ENCODE measurements at places on chromosomes 3 and 15. TPM values are rescaled to one million over a fixed set of nuclear protein-coding genes. Genes with fewer than 3 reads are reported as not detected.

DNA sequence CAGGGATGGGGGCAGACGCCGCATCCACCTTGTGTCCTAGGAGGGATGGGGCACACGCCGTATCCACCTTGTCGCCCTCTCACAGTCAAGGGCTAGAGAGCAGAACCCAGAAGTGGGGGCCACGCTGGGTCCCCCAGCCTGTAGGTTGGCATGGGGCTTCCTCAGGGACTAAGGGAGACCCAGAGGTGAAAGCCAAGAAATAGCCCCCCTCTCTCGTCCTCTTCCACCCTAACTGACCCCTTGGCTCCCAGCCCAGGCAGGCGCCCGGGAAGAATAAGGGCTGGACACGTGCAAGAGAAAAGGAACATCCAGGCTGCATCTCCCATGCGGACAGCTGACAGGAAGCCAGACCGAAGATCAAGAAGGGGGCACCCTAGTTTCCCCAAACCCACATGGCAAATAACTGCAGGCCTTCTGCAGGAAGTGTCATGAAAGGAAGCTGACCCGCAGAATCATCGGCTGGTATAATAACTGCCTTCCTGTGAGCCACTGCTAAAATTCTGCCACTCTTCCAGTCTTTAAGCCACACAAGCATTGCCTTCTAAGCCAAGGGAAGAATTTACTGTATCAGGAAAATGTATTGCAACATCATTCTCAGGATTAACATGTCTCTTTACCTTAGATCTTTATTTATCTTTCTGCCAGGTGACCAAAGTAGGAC lies 38.5 kb upstream of the TFRC start:
- peaks cover 51% of the 10 kb centered on the region for H3K4me1 ChIP-seq
- no peaks in the 10 kb centered on the region for H3K27me3 ChIP-seq
- peak overlapping the region; percentile 76 for H3K27ac ChIP-seq
- peak overlapping the region; percentile 32 for H3K4me3 ChIP-seq

- DNase-seq, result no peak
- peaks cover 7% of the 10 kb centered on the region for H3K27me3 ChIP-seq
Measured at GRCh38 chr3:127702151-127702578, 29.4 kb downstream of the ABTB1 start.

DNA sequence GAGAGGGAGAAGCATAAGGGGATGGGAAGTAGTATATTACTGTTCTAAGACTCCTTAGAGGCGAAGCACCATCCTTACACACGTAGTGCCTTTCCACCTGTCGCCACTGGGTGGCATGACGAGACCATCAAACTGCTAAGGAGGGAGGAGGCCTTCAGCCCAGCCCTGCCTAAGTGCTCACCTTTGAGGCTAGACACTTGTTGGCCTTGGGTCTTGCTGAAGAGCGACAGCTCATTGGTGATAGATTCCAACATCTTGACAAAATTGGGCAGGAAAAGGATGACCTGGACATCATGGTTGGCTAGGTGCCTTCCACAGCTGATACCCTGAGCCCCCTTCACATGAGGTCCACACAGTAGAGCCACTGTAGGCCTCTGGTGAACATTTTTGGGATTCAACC lies 19.6 kb downstream of the CLK3 start:
- H3K36me3 ChIP-seq, result peaks cover 35% of the 10 kb centered on the region
- no peak overlapping the region for H3K4me3 ChIP-seq
- H3K27me3 ChIP-seq, result no peaks in the 10 kb centered on the region
- H3K4me1 ChIP-seq, result no peaks in the 10 kb centered on the region

GRCh38 chr3:134677196-134677986 lies 26.6 kb upstream of the KY start:
- no peak overlapping the region for H3K27ac ChIP-seq
- no peaks in the 10 kb centered on the region for H3K27me3 ChIP-seq
- no peaks in the 10 kb centered on the region for H3K36me3 ChIP-seq
- no peaks in the 10 kb centered on the region for H3K4me1 ChIP-seq
- DNase-seq, result peak; percentile 27

HOMER2 gene
- total RNA-seq, result 12.0 TPM

- DNase-seq, result no peak
- H3K27ac ChIP-seq, result peak overlapping the region; percentile 1
- H3K36me3 ChIP-seq, result peaks cover 52% of the 10 kb centered on the region
- H3K4me1 ChIP-seq, result peaks cover 48% of the 10 kb centered on the region
- H3K27me3 ChIP-seq, result peaks cover 5% of the 10 kb centered on the region
Measured at GRCh38 chr3:126473292-126474168, 2.2 kb downstream of the ZXDC start.

DNA sequence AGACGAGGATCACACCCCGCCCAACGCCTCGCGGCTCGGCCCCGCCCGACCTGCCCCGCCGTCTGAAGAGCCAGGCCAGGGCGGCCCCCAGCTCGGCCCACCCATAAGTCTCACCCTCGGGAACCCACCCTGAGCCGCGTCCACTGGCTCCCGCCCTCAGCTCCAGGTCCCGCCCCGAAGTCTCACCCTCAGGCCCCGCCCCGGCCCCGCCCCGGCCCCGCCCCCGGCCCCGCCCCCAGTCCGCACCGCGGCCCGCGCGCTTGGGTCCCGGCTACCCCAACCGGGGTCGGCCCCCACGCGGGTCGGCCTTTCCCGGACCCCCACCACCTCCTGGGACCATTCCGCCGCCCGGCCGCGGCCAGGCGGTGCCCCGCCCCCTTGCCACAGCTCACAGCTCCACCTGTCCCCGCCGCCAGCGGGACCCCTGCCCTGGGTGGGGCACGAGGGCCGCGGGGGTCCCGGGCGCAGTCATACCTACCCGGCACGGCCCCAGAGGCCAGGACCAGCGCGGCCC lies 489 bp downstream of the CSPG5 start:
- DNase-seq, result peak; percentile 49
- H3K27ac ChIP-seq, result no peak overlapping the region
- H3K27me3 ChIP-seq, result peaks cover 41% of the 10 kb centered on the region
- H3K4me3 ChIP-seq, result peak overlapping the region; percentile 60

- H3K27me3 ChIP-seq, result no peaks in the 10 kb centered on the region
- no peak overlapping the region for H3K27ac ChIP-seq
- H3K36me3 ChIP-seq, result no peaks in the 10 kb centered on the region
- H3K4me1 ChIP-seq, result no peaks in the 10 kb centered on the region
- H3K4me3 ChIP-seq, result no peak overlapping the region
Measured at GRCh38 chr3:65401359-65402305, 637.1 kb downstream of the MAGI1 start.

- no peak overlapping the region for H3K27ac ChIP-seq
- H3K4me3 ChIP-seq, result no peak overlapping the region
- H3K36me3 ChIP-seq, result no peaks in the 10 kb centered on the region
- H3K27me3 ChIP-seq, result peaks cover 2% of the 10 kb centered on the region
Measured at GRCh38 chr15:22263738-22264137, 183.4 kb downstream of the OR4M2 start.

DNA sequence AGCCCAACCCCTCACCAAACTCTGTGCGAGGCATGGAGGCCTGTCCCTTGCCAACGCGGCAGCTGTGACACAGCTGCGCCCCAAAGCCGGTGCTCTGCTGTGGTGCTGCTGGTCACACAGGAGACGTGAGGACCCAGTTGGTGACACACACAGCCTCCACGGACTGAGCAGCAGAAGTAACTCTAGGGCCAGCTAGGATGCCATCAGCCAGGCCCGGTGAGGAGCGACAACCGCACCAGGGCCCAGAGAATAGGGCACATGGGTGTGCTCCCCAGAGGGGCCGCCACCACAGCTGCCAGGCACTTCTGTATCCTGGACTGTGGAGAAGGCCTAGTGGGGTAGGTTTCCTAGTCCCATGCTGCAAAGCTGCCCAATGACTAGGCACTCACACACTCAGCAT lies 10.7 kb downstream of the ZXDC start:
- H3K36me3 ChIP-seq, result peaks cover 60% of the 10 kb centered on the region
- no peaks in the 10 kb centered on the region for H3K27me3 ChIP-seq
- no peak overlapping the region for H3K4me3 ChIP-seq
- DNase-seq, result no peak
- peaks cover 21% of the 10 kb centered on the region for H3K4me1 ChIP-seq

GRCh38 chr3:25479727-25480010 lies 51.6 kb downstream of the RARB start:
- H3K36me3 ChIP-seq, result no peaks in the 10 kb centered on the region
- DNase-seq, result no peak
- H3K27me3 ChIP-seq, result no peaks in the 10 kb centered on the region
- H3K4me3 ChIP-seq, result no peak overlapping the region

DNA sequence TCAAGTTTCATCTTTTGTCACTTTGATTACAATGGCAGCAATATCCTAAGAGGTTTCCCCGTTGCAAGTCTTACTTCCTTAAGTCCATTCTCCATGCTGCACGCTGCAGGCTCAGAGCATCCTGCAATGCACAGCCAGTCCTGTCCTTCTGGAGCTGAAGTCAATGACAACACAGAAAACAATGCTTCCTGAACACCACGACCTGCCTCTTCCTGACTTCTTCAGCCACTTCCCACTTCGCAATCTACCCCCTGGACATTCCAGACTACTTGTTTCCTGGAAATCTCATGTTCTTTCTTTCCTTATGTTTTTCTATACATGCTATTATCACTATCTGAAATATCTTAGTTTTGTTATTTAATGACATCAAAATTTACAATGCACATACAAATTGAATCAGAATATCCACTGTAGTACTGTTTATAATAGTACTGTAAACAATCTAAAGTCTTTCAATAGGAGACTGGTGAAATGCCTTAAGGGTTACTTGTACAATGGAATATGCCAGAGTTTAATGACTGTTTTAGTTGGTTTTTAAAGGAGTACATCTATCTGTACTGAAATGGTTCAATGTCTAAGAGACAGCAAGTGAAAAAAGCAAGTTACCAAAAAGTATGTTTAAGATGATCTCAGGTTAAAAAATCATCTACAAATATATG lies 113.7 kb upstream of the PRTG start:
- DNase-seq, result no peak
- no peaks in the 10 kb centered on the region for H3K27me3 ChIP-seq
- H3K4me1 ChIP-seq, result no peaks in the 10 kb centered on the region
- H3K36me3 ChIP-seq, result no peaks in the 10 kb centered on the region

CISH gene
- total RNA-seq, result 380 TPM

GRCh38 chr15:40584191-40584590 lies 9.9 kb upstream of the KNL1 start:
- no peak overlapping the region for H3K27ac ChIP-seq
- H3K36me3 ChIP-seq, result no peaks in the 10 kb centered on the region
- peaks cover 3% of the 10 kb centered on the region for H3K27me3 ChIP-seq
- H3K4me1 ChIP-seq, result peaks cover 5% of the 10 kb centered on the region
- DNase-seq, result no peak

DNA sequence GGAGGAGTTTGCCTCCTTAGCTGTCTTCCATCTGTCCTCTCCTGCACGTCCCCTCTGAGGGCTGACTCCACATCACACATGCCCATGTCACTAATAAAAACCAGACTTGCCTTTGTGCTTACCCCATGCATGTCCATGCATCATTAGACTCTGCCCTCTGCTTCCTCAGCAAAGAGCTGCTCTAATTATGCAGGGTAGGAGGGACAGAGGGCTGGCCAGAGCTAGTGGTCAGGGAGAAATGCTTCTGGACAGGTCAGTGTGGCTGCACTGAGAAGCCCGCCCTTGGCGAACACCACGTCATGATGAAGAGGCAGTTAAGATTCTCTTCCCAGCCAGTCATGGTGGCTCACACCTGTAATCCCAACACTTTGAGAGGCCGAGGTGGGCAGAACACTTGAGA lies 8.9 kb downstream of the CA12 start:
- no peak overlapping the region for H3K27ac ChIP-seq
- H3K4me3 ChIP-seq, result no peak overlapping the region
- H3K27me3 ChIP-seq, result peaks cover 6% of the 10 kb centered on the region

DNA sequence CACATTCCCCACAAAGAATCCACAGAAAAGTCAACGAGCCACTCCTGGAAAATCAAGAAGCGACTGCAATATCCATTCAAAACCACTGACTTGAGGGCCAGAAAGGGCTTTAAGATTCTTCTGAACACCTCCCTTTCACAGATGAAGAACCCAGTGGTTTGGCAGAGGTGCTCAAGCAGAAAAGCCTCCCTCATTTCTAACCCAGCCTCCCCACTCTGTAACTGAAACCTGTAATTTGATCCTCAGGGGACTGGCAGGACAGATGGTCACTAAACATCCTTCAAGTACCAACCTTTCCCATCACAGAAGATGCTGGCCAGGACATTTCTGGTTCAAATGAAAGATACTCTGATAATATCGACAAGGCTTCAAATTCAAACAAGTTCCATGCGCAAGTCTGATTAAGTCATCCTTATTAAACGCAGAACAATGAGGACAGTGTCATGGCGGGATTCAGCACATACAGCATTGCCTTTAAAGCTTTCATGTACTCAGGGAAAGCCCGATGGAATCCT lies 5.5 kb downstream of the SEMA5B start:
- H3K4me3 ChIP-seq, result no peak overlapping the region
- no peak for DNase-seq
- H3K27me3 ChIP-seq, result peaks cover 76% of the 10 kb centered on the region
- H3K27ac ChIP-seq, result no peak overlapping the region
- H3K4me1 ChIP-seq, result peaks cover 7% of the 10 kb centered on the region

- peaks cover 6% of the 10 kb centered on the region for H3K4me1 ChIP-seq
- DNase-seq, result no peak
- H3K36me3 ChIP-seq, result peaks cover 10% of the 10 kb centered on the region
- H3K4me3 ChIP-seq, result no peak overlapping the region
- H3K27ac ChIP-seq, result no peak overlapping the region
Measured at GRCh38 chr15:101266034-101266433, 11.3 kb downstream of the SELENOS start.

ACOX2 gene
- total RNA-seq, result not detected

GRCh38 chr15:57611938-57612337 lies 20.2 kb downstream of the MYZAP start:
- H3K4me3 ChIP-seq, result no peak overlapping the region
- H3K4me1 ChIP-seq, result no peaks in the 10 kb centered on the region
- no peak overlapping the region for H3K27ac ChIP-seq
- no peaks in the 10 kb centered on the region for H3K36me3 ChIP-seq
- no peak for DNase-seq

CADM2 gene
- total RNA-seq, result 0.29 TPM

DNA sequence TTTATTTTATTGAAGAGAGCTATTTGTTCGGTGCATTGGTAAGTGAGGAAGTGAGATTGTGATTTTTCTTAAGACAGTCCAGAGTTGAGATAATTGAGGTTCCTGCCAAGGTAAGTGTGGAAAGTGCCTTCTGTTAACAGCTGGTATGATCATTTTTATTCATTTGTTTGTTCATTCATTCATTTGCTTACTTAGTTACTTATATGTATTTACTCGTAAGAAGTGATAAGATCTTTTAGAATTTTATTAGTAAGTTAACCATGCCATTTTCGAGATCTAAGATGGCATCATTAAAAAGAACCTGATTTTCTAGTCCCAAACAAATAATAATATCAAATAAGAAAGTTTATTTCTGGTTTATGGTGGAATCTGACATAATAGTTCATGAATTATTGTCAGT lies 150.0 kb downstream of the GHSR start:
- H3K4me1 ChIP-seq, result no peaks in the 10 kb centered on the region
- H3K27ac ChIP-seq, result no peak overlapping the region
- DNase-seq, result no peak
- H3K27me3 ChIP-seq, result no peaks in the 10 kb centered on the region
- peaks cover 7% of the 10 kb centered on the region for H3K36me3 ChIP-seq

CEMIP gene
- not detected for total RNA-seq

DNA sequence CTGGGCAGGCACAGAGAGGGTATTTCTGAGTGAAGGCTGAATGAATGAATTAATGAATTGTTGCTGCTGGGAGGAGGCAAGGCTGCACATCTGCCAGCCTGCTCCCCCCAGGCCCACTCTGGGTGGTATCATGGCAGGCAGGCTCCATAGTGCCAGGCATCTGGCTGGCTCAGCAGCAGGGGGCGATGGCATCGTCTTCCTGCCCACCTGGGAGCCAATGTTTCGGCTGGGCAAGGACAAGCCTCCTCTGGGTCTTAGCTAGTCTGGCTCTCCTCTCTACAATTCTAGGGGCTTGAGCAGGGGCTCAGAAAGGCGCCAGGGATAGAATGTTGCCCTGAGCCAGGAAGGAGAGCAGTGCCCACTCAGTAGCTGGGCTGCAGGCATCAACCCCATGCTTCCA lies 1.7 kb upstream of the TLR9 start:
- H3K27ac ChIP-seq, result peak overlapping the region; percentile 85
- no peak for DNase-seq
